BJ (cell line): ENCODE measurements at places on chromosomes 2 and 18.

DNA sequence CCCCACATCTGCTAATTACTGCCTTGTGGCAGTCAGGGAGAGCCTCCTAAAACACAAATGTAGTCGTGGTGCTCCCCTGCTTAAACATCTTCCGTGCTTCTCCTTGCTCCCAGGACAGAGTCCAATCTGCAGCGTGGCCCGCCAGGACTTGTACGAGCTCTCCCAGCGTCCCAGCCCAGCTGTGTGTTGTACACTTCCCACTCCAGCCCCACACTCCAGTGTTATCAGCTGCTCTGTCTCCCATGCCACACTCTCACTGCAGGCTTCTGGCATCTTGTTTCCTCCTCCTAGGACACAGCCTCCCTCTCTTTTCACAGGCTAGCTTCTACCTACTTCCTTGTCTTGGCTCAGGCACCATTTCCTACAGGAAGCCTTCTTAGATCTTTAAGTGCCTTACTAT, 199.4 kb downstream of the ALPK2 start:
- no peak for DNase-seq

DNA sequence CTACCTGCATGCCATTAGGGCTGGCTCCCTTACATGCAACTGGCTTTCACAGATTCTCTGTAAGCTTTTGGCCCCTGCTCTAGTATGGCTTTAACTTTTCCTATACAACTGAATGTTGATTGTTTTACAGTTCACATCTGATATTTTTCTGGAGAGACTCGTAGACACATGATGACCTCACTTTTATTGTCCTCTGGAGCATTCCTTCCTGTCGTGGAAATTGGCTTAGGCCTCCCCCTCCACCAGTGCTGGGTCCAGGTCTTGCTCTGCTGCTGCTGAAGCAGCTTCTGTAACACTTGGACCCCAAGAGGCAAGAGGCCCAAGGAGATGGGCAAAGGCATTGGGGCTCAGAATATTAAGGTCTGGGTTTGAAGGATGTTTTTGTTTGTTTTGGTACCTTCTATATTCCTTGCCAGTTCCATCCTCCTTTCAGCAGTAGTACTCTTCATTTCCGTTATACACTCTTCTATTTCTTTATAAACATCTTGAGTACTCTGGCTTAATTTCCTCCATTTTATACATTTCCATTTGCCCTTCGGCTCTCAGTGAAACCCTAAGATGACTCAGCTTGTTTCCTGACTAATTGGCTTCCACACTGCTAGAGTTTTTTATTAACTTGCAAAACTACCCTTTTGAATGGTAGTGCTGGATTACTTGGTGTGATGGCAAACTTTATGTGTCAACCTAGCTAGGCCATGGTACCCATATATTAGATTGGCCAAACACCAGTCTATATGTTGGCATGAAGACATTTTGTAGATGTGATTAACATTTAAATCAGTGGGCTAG, 219.8 kb downstream of the CDCA7 start:
- DNase-seq = no peak

- peak; percentile 9 for DNase-seq
These were observed 7.7 kb downstream of the HMSD start for GRCh38 chr18:63956755-63957154.

- DNase-seq = no peak
These were observed at the start of gene PDCD1 for GRCh38 chr2:241858206-241859016. Gene PDCD1 (minus strand): TSS chr2:241858894. CDS start chr2:241858838, 56 bp downstream.

DNA sequence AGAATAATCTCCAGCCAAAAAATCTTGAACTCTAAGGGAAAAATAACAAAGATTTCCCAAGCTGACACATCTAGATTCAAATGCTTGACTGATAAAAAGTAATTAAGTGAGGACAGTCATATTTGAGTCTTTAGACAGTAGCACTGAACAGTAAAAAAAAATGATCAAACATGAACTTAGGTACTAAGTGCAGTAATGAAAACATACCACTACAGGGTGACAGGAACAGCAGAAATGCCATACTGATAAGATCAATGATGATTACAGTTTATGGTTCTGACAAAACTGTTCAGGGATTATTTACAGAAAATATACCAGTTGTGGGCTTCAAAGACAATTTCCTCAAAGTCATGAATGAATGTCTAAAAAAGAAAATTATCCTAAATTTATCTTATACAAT, 80.3 kb downstream of the OSBPL1A start:
- no peak for DNase-seq

GRCh38 chr2:128380961-128381938, 62.6 kb upstream of the HS6ST1 start:
- DNase-seq = no peak
